ENCODE measurements at places on chromosomes 13 and 19.
A peak's percentile ranks its signal among the peaks of the same experiment; 100 is the strongest.

GRCh38 chr13:114025714-114026431 lies 52.0 kb upstream of the C13orf46 start:
- DNase-seq = no peak

- DNase-seq = no peak
Observed at GRCh38 chr13:90882551-90882950, 464.9 kb upstream of the MIR17HG start.

DNA sequence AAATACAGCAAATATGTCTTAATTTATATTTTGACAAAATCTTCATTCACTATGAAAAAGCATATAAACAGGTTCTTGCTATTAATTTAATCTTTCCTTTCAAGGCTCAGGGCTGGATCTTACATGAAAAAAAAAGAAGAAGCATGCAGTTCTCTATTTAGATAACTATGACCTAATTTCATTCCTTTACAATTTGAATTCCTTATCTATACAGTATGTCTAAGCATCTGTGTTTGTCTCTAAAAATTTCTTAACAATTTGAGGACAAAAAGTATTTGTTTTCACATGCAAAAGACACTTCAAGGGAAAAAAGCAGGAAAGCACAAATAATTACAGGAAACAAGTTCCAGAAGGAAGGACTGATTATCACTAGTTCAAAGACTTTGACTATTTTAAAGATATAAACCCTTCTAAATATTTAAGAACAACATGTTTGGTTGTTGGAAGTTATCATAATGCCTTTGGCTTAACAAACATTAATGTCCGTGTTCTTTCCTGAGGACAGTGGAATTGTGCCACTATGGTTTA lies 157.5 kb downstream of the TBC1D4 start:
- no peak for DNase-seq

DNA sequence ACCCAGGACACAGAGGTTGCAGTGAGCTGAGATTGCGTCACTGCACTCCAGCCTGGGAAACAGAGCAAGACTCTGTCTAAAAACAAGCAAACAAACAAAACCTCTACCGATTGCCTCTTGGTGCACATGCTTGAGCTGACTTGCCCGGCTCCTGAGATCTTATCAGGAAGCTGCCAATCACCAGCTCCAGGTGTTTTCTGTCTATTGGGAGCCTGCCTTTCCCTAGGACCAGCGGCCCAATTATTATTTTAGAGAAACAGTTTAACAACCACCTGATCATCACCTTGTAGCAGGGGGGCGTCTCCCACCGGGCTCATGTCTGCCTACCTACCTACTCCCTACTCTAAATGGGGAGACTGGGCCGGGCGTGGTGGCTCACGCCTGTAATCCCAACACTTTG lies 10.8 kb downstream of the CLEC4M start:
- DNase-seq = no peak

- DNase-seq = no peak
Observed at GRCh38 chr19:43720936-43721335, 5.1 kb downstream of the IRGC start.

DNA sequence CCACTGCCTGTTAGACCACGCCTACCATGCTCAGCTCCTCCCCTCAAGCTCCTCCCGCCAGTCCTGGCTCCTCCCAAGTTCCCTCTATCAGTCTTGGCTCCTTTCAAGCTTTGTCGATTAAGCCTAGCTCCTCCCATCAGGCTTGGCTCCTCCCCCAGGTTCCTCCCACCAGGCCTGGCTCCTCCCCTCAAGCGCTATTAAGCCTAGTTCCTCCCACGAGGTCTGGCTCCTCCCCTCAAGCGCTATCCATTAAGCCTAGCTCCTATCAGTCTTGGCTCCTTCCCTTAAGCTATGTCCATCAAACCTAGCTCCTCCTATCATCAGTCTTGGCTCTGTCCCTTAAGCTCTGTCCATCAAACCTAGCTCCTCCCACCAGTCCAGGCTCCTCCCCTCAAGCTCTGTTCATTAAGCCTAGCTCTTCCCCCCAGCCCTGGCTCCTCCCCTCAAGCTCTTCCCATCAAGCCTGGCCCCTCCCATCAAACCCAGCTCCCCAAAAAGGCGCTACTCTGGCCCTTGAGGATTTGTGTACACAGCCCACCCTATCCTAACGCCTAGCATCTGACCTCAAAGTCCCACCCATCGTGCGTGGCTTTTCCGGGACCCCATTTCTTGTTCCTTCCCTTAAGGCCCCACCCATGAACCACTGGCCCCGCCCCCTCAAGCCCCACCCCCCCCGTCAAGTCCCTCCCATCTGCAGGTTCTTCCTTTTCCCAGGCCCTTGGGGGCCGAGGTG lies 10.0 kb downstream of the CAMSAP3 start:
- DNase-seq = no peak

DNA sequence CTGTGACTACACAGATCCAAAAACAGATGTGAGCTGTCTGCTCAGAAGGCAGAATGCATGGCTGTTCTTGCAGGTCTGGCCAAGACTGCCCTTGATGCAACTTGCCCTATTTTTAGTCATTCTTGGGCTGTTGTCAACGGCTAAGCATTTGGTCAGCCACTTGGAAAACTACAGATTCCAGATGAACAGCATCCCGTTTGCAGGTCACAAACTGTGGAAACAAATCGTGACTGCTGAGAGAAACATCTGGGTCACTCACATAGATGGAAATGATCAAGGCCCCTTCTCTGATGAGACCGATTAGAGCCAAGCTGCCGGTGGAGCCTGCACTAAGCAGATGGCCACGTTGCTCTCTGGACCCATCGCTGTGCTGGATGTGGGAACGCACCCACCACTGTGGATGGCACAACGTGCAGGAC lies 15.4 kb upstream of the METTL21C start:
- DNase-seq = no peak

GRCh38 chr19:48321372-48321621 lies 4.1 kb upstream of the EMP3 start:
- DNase-seq = peak; percentile 98

- DNase-seq = no peak
Observed at GRCh38 chr13:72205773-72206172, 338.8 kb upstream of the DACH1 start.

DNA sequence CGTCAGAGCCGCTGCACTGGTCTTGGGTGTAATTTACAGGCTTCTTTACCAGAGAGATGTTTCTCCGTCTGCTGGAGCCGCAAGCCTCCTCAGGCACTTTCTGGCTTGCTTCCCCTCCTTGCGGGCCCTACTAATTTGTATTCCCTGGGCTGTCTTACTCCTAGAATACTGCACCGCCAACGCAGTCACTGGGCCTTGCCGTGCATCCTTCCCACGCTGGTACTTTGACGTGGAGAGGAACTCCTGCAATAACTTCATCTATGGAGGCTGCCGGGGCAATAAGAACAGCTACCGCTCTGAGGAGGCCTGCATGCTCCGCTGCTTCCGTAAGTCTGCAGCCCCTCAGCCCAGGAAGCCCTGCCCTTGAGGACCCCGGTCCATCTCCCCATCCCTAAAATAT lies 14.1 kb upstream of the C19orf33 start:
- no peak for DNase-seq

GRCh38 chr13:99158846-99159245 lies 41.8 kb upstream of the UBAC2 start:
- DNase-seq = no peak

GRCh38 chr13:92806215-92806614 lies 420.4 kb upstream of the GPC6 start:
- no peak for DNase-seq

GRCh38 chr13:44318161-44318560 lies 55.5 kb upstream of the SERP2 start:
- no peak for DNase-seq

DNA sequence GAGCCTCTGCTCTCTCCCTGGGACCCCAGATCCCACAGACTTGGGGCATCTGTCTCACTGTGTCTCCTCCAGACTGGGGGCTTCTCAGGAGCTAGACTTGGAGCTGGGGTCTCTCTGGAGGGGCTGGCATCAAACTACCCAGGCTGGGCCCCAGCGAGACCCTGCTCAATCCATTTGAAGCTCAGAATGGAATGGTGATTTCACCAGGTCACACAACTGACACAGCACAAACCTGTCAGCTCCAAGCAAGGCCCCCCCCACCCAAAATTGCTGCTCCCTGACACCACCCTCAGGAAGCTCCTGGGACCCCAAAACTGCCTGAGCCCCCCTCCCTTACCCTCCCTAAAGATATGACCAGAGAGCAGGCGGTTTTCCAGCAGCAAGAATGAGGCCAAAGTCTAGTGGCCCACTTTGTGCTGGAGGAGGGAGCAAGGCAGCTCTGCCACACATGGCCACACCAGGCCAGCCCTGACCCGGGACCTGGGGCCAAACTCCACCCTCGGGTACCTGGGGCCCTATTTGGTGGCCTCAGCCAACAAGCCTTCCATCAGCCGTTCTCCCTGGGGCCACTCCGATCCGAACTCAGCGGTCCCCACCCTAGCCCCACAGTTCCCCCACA lies 2.4 kb downstream of the NR2F6 start:
- no peak for DNase-seq

- DNase-seq = no peak
Observed at GRCh38 chr13:112446347-112446861, 70.2 kb downstream of the SPACA7 start.

GRCh38 chr13:29480893-29481525 lies 114.5 kb downstream of the SLC7A1 start:
- DNase-seq = no peak

- peak; percentile 20 for DNase-seq
Observed at GRCh38 chr19:13597640-13598039, 91.4 kb upstream of the CACNA1A start.

DNA sequence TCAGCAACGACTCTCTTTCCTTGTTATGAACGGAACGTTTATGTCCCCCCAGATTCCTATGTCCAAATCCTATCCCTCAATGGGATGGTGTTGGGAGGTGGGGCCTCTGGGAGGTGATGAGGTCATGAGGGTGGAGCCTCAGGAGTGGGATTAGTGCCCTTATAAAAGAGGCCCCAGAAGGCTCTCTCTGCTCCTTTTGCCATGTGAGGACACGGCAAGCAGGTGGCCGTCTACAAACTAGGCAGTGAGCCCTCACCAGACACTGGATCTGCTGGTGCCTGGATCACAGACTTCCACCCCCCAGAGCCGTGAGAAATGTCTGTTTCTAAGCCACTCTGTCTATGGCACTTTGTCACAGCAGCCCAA lies 53.2 kb downstream of the EPS15L1 start:
- DNase-seq = no peak

DNA sequence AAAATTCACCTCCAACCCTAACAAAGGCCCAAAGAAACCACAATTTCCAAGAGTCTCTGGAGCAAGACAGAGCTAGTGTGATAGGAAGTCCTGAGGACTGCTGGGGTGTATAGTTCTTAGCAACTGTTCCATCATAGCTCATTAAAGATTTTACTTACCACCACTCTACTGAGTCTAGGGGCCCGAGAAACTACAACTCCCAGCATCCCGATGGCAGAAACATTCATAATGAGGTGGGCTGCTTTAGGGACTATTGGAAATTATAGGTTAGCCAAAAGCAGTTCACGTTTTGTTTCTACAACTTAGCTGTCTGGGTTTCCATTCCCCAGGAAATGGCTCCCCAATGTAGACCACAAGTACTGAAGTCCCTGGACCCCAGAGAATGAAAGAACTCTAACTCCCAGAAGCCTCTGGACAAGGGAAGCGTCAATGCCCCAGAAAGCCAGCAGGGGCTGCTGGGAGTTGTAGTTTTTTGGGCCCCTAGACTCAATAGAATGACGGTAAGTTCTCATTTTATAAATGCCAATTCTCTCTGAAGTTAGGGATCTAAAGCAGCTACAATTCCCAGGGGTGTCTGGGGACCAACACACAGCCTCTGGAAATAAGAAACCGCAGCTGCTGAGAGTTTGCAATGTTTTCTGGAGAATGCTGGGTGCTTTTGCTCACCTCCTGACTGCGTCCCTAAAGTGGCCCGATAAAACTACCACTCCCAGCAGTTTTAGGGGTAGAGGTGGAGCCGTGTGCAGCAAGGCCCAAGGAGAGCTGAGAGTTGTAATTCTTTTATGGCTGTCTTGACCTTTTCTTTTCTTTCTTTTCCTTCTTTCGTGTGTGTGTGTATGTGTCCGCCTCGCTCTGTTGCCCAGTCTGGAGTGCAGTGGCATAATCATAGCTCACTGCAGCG lies 11.1 kb downstream of the FTL start:
- no peak for DNase-seq

DNA sequence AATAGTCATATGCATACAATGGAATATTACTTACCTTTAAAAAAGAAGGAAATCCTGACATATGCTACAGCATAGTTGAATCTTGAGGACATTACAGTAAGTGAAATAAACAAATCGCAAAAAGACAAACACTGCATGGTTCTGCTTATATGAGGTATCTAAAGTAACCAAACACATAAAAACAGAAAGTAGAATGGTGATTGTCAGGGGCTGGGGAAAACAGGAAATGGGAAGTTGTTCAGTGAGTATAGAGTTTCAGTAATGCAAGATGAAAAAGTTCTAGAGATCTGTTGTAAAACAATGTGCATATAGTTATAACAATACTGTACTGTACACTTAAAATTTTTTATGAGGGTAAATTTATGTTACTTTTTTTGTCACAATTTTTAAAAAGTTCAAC lies 219.4 kb downstream of the KLF5 start:
- DNase-seq = no peak

GRCh38 chr13:34617473-34618083 lies 324.5 kb upstream of the NBEA start:
- DNase-seq = no peak

GRCh38 chr13:24574847-24575246 lies 62.3 kb upstream of the PARP4 start:
- DNase-seq = no peak
